Hindlimb muscle (tissue), 1 donor: ENCODE measurements at places on chromosomes 16 and 17.

- DNase-seq, result no peak
Measured at GRCh38 chr16:8326232-8326631, 264.1 kb downstream of the TMEM114 start.

DNA sequence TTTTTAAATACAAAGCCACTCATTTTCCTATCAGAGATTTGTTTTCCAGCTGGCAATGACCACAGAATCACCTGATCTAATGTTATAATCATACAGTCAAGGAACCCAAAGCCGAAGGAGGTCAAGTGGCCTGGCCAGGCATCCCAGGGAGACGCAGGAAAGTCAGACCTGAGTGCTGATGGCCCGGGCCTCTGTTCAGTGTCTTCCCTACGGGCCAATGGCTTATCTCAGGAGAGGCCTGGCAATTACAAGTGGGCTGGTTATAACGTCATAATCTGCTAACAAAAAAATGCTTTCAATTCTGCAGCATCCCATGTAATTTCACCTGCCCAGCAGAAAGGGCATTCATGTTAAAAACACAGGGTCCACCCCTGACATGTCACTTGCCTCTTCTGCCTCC lies 43.5 kb downstream of the ARHGAP17 start:
- no peak for DNase-seq

- DNase-seq, result no peak
Measured at GRCh38 chr17:43308999-43309398, 75.2 kb upstream of the RNU2-1 start.

GRCh38 chr16:1495211-1495888 lies 2.2 kb downstream of the TELO2 start:
- DNase-seq, result no peak

- DNase-seq, result no peak
Measured at GRCh38 chr17:76735006-76735405, 2.1 kb downstream of the SRSF2 start.

DNA sequence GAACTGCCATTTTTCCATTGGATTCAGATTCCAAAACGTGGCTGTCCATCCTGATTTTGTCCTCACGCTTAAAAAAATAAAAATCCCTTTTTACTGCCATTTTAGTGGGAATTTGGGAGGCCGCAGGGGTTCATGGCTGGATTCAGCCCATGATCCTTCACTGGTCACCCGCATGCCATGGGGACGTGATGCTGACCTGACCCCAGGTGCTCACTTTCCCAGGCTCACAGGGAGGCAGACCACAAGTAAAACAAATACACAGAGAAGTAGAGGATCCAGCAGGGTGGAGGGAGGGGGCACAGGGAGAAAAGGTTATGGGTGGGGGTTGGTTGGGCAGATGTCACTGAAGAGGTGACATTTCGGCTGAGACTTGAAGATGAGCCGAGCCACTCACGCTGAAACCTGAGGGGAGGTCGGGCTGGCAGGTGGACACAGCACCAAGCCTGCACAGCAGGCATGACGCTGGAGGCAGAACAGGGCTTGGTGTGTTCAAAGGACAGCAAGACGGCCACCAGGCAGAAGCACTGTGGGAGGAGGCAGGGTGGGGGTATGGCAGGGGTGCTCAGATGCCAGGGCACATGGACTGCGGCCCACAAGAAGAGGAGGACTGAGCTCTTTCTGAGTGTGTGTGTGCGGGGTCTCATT lies 10.7 kb downstream of the COX4I1 start:
- DNase-seq, result no peak

DNA sequence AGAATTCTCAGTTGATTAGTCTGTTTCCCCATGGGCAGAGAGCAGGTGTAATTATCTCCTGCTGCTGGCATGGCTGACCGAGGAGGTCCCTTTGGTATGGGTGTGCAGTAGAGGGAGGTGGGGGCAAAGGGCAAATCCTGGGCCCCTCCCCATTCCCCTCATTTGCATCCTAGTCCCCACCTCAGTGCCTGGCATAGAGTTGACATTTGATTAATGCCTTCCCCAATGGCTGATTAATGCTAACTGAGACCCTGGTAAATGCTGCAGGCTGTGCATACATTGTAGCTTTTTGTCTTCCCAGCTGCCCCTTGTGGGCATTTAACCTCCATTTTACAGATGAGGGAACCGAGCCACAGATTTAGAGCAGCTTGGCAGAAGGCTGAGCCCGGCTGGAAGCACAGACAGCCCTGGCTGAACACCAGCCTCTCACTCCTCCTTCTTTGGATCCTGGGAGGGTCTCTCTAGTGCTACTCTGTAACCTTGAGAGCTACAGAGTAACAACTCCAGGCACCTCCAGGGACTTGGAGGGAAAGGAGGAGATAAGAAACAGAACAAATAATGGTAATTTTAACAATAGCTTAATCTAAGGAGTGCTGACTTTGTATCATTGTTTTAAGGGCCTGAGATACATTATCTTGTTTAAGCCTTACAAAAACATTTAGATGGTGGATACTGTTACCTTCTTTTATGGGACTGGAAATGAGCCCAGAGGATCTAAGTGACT lies 5.1 kb downstream of the PLCG2 start:
- DNase-seq, result no peak

GRCh38 chr16:2775765-2776499 lies 1.1 kb downstream of the ELOB start:
- DNase-seq, result no peak

GRCh38 chr16:69348222-69348621 lies 3.4 kb downstream of the TMED6 start:
- DNase-seq, result no peak

- no peak for DNase-seq
Measured at GRCh38 chr17:47210105-47210504, 957 bp downstream of the MYL4 start.

GRCh38 chr16:19810817-19811731 lies 73.6 kb downstream of the GPRC5B start:
- peak; percentile 31 for DNase-seq

GRCh38 chr17:73292031-73292531 lies 19.7 kb downstream of the CDC42EP4 start:
- no peak for DNase-seq

DNA sequence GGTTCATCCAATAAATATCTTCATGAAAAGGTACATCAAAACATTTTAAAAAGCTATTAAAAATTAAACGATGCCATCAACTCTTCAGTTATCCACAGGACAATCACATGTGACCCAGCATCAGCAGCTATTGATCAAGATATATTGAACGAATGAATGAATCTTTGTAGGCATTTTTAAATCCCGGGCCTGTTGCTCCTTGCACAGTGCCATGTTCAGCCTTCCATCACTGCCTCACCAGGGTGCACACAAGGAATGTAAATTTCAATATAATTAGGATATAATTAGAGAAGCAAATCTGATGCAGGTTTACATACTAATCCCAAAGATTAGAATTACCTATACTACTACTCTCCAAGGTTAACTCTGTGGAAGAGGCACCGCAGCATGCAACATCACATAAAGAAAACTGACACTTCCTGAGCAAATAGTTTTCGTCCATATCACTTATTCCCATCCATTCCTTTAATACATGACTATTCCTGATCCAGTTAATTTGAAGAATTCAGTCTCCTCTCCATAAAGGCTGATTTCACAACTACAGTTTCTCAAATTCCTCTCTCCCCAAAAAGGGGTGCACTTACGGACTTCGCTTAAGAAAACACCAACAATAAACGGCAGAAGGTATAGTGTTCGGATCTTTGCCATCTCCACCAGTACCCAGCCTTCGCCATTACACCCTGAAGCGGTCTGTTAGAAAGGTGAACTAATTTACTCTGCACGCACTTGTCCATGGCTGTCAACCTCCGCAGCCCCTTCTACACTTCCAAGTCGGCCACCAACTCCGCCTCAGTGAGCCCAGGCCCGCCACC lies 938 bp downstream of the NCOR1 start:
- DNase-seq, result no peak

DNA sequence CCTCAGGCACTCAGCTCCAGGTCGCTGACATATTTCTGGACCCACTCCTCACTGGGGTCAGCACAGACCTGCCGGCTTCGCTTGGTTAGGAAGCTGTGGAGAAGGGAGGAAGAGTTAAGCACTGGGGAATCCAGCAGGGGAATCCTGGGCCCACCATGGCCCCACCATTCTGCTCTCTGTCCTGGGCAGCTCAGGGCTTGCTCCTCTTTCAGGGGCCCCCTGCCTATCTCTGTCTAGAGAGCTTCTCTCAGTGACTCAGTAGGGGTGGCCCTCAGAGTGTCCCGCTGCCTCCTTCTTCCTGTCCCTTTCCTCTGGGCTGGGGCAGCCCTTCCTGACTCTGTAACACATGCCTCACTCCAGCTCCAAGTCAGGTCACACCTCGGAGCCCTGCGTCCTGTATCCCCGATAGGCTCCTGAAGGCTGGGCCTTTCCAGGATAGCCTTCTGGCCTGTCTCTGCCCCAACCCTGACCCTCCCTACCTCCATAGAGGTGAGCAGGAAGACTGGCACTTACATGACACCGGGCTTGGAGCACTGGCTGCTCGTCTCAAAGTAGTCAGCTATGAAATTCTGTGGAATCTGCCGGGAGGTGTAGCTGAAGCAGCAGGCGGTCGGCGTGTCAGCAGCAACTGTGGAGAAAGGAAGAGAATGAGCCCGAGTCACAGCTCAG lies 1.1 kb downstream of the CCL3 start:
- no peak for DNase-seq

DNA sequence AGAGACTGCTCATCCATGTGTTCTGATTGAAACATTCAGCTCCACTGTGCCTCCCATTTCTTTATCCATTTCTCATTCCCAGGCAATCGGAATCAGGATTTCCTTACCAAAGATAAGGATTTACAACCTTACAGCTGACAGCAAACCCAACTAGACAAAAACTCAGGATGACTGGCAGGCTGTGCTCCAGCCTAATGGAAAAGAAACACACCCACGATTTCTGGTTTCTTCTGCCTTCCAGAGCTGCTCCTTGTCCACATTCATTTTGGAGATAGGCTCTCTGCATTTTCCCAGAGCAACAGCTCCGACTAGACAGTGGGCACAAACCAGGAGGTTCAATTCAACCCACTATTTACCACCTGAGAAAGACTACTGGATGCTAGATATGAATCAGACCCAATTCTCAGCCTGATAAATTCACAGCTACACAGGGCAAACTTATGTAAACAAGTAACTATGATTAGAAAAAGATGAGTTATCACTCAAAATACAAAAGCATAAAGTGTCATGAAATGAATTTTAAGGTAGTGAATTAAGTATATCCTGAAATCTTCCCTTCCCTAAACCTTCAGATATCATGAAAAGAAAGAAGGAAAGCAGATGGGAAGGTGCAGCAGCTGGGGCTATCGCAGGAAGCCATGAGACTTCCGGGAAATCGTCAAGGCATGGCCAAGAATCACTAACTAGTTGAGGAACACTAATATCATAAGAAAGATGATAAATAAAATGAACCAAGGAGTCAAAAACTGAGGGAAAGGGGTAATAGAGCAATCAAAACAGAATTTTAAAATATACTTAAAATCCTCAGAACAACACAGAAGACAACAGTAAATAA lies 44.8 kb upstream of the CLEC18B start:
- DNase-seq, result no peak

- peak; percentile 68 for DNase-seq
Measured at GRCh38 chr17:38667099-38667786, 7.5 kb downstream of the EPOP start.

DNA sequence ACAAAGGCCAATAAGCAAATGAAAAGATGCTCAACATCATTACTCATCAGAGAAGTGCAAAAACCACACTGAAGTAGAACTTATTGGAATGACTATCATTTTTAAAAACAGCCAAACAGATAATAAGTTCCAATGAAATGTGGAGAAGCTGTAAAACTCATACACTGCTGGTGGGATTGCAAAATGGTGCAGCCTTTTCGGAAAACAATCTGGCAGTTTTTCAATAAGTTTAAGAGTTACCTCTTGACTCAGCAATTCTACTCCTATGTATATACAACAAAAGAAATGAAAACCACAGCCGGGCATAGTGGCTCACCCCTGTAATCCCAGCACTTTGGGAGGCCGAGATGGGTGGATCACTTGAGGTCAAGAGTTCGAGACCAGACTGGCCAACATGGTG lies 49.3 kb downstream of the AKAP10 start:
- no peak for DNase-seq

- no peak for DNase-seq
Measured at GRCh38 chr17:9035249-9035648, 13.9 kb downstream of the NTN1 start.

DNA sequence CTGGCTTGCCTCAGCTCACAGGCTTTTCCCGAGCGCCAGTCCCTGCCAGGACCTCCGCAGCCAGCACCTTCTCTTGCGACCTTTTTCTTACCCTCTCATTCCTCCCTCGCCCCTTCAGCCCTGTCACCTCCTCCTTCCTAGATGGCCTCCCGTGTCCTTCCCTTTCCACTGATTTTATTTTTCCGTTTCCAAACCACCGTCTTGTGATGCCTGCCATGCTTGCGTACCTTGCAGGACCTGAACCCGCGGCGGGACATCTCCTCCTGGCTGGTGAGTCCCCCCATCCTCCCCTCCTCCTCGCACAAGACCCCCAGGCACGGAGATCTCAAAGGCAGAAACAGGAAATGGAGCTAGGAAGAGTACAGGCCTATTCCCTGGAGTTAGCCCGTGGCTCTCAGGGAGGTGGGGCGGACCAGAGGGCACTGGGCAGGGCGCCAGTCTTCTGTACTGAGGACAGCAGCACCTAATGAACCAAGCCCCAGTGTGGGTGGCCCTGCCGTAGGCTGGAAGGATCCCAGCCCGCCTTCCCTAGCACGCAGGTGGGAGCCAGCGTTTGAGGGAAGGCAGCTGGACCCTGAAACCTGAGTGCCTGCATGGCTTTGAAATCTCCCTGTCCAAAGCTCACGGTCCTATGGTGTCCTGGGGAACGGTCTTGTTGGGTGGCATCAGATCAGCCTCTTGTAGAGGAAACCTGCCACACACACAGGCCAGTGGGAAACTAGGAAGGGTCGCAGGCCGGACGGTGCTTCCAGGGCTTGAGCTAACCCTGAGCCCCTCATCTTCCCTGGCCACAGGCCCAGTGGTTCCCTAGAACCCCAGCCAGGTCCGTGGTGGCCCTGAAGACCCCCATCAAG lies 612 bp downstream of the CISD3 start:
- no peak for DNase-seq

DNA sequence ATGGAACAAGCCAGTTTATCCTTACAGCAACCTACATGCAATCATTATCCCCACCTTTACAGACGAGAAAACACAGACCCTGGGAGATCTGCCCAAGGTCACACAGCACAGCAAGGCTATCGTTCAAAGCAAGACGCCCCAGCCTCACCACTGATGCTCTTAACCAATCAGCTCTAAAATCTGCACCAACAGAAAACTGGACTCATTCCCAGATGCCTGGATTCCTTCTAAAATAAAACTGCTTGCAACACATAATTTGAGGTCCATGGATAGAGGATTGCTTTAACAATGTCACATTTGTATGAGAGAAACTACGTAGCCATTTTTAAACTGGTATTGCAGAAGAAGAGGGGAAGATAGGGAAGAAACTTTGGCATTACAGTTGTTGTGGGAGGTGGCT lies 6.8 kb downstream of the COTL1 start:
- DNase-seq, result no peak
